ENCODE measurements at places on chromosomes 3 and 15.
A peak's percentile ranks its signal among the peaks of the same experiment; 100 is the strongest.

DNA sequence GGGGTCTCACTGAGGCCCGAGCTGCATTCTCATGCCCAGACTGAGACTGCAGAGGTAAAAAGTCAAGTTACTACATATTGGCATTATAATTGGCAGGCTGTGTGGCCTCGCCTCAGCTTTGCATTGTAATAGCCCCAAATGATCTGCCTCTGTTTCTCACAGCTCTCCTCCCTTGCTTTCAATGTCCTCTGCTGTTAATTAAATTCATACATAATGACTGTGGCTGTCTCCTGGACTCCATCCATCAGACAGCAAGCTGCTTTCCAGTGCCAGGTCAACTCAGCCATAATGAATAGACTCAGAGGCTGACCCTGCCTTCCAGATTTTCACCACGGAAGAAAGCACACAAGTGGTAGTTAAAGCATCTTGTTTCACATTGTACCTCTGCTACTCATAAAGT is 7.6 kb upstream of the RTP4 start:
- DNase-seq, result no peak

GRCh38 chr15:74201710-74202420 is 722 bp downstream of the STRA6 start:
- no peak for DNase-seq

GRCh38 chr3:41519746-41520145 is 320.4 kb downstream of the CTNNB1 start:
- no peak for DNase-seq

GRCh38 chr15:91329914-91330313 is 229.9 kb downstream of the SV2B start:
- DNase-seq, result no peak

GRCh38 chr3:10729439-10729838 is 86.6 kb upstream of the SLC6A11 start:
- no peak for DNase-seq

DNA sequence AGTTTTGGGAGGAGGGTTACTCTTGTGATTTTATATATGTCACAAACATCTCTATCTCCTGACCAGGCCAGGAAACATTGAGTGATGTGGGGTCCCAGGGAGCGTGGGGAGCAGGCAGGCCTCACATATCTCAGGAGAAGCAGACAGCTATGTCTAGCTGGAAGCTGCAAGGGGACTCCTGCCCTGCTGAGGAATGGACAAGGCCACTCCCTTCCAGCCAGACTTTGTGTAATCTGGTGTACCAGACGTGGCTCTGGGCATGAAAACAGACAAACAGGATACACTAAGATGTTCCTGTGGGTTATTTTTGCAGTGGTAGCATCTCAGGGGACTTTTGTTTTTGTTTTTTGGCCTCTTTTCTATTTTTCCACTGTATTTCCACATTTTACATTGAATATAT is 23.2 kb downstream of the CYP8B1 start:
- no peak for DNase-seq

- DNase-seq, result no peak
Measured at GRCh38 chr3:5078151-5078550, 43.9 kb upstream of the ARL8B start.

DNA sequence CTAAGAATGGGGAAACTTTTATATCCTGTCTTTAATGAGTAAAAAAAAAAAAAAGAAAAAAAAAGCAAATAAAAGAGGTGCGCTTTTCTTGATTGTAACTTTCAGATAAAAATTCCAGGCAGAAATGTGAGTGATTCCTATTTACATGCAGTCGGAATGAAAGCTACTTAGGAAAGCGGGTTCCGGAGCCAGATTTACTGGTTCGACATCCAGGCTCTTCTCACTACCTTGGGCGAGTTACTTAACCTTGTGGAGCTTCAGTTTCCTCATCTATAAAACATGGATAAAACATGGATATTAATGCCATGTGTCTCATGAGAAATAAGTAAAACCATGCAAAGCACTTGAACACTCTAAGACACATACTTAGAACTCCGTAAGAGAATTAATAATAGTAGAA is 169.2 kb downstream of the TP63 start:
- no peak for DNase-seq

DNA sequence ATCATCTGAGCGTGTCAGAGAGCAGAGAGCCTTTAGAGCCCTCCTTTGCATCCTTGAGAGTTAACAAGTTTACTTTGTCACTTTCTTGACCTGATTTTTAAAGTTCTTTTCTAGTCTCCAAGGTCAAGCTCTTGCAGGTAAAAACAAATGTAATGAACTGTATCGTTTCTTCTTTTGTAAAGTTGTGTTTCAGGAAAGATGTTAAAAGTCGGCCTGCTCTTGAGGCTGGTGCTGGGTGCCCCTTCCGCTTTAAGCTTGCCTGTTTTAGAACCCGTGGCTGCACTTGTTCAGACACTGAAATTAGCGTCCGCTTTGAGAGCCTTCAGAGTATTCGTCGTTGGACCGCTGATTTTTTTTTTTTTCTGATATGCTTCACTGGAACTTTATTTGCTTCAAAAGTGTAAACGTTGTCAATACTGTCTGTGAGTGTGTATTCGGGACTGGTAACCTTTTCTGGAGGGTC is 52.6 kb upstream of the ULK4 start:
- DNase-seq, result peak; percentile 2

DNA sequence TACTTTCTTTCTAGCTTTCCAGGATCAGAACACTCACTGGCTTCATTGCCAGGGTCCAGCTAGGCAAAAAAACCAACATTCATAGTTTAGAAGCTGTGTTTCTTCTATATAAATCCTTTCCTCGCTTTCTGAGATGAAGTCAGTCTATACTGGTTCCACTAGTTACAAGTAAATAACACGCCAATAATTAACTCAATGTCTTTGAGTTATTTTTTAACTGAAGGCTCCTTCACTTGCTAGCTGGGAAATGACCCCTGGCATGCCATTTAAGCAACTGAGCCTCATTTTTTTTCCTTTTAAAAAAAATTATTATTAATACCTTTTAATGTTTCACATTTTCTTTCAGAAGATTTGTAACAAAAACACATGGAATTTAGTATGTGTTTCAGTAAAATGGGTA is 2.1 kb upstream of the CCDC174 start:
- DNase-seq, result no peak

DNA sequence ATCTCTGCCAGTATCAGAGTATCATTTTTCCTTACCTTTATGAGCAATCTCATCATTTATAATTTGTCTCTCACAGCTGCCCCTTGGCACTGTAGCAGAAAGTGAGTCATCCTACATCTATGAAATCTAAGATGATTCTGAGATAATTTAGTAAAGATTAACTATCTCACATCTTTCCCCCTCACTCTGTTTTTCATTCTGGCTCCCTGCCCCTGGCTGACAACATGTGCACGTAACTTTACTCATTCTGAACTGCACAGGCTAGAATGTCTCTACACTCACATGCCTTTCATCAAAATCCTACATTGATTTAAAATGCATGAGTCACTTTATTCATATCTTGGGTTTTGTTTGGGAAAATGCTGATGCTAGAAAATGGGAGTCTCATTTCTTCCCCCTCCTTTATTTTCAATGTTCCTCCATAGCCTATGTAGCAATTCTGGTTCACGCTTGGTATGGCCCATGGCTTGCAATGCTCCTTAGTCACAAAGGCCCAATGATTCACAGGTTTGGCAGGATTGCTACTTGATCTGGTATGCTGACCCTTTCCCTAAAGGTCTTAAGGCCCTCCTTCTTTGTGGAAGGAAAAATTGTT is 838.5 kb downstream of the TUSC7 start:
- no peak for DNase-seq

DNA sequence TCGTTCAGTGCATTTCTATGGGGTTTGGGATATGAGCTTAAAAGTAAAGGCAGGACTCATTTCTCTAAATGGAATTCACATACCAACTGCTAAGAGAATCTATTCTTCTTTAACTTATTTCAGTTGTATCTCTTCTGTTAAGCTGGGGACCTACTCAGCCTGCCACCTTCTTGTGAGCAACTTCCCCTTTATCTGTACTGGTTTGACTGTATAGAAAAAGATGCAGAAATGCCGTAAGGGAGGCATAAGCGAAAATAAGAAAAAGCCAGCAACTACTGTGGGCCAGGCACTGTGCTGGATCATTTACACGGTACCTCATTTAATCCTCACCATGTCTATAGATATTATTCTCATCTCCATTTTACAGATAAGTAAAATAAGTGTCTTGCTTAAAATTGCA is 38.4 kb downstream of the RBMS3 start:
- no peak for DNase-seq

DNA sequence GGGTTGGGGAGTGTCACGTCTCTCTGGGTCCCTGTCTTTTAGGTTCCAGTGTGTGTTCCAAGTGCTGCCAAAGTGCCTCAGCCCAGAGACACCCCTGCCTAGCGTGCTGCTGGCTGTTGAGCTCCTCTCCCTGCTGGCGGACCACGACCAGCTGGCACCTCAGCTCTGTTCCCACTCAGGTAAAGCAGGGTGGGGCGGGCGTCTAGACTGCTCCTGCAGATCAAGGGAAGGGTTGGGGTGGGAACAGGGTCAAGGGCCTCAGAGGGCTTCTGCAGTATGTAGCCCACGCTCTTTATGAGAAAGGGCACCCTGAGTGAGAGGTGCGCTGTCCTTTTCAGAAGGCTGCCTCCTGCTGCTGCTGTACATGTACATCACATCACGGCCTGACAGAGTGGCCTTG is 17.2 kb downstream of the ATRIP start:
- DNase-seq, result no peak

- DNase-seq, result no peak
Measured at GRCh38 chr15:65533057-65533756, 2.9 kb downstream of the HACD3 start.

- no peak for DNase-seq
Measured at GRCh38 chr3:189632242-189632641, 1.1 kb downstream of the TP63 start.

DNA sequence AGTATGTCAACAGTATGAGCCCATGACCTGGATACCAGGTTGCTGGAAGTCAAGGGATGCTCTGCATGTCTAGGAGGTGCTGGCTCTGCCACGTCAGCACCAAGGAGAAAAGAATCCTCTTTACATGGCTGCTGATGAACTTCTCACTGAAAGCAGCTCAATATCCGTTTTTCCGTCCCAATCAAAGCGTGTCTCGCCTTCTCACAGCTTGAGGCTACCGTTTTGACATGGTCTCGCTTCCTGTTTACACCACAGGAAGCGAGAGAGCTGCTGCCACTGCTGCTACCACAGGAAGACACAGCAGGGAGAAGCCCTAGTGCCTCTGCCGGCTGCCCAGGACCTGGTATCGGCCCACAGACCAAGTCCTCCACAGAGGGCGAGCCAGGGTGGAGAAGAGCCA is 27.3 kb downstream of the STARD5 start:
- DNase-seq, result peak; percentile 50

DNA sequence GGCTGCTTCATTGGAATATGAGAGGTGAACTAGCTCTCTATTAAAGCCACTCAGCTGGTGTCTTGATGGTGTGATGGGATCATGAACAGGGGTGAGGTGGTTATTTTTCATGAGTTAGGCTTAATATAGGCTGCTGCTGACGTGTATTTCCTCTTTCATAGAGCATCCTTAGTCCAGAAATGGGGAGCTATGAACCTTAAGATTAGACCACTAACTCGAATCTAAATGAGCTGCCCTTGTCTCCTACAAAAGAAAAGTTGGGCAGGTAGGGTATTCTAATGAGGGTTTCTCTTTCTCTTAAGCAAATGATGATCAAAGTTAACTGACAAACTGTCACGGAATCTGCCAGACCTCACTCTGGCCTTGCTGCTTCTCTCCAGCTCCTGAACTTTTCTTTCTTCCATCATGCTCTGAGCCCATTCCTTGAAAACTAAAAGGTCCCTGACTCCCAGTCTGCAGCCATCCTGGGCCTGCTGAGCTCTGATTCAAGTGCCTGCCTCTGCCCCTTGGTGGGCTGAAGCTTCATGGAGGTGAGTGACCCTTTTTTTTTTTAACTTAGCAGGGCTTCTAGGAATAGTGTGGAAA is at the start of gene TRIM69:
Gene TRIM69, plus strand, starts transcription at position 348 of the 585 bp plus-strand sequence. Its CDS starts 177 bp downstream, at position 525.
- DNase-seq, result no peak

DNA sequence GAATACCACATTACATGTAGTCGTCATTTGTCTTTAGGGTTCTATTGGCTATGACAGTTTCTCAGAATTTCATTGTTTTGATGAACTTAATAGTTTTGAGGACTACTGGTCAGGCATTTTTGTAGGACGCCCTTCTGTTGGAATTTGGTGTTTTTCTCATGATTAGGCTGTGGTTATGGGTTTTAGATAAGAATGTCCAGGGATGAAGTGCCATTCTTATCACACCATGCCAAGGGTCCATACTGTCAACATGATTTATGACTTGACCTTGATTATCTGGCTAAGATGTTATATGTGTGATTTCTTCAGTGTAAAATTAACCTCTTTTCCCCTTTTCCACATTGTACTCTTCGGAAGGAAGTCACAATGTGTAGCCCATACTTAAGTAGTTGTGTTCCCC is 135.3 kb downstream of the DIPK2A start:
- DNase-seq, result no peak

GRCh38 chr3:39478226-39478625 is 10.7 kb downstream of the MOBP start:
- no peak for DNase-seq

DNA sequence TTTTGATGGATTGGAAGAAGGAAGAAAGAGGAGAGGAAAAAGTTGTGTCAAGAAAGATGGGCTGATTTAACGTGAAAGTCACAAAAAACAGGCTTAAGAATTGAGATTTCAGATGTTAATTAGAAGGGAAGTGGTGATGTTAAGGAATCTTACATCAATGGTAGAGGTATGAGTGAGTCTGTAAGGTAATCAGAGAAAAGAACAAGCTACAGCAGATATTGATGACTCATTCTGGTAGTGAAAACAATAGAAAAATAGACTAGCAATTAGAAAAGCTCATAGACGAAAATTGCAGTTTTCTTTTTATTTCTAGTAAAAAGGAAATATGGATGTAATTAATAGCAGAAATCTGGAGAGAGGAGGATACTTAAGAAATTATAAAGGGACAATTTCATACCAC is 559.6 kb downstream of the MCTP2 start:
- DNase-seq, result no peak

DNA sequence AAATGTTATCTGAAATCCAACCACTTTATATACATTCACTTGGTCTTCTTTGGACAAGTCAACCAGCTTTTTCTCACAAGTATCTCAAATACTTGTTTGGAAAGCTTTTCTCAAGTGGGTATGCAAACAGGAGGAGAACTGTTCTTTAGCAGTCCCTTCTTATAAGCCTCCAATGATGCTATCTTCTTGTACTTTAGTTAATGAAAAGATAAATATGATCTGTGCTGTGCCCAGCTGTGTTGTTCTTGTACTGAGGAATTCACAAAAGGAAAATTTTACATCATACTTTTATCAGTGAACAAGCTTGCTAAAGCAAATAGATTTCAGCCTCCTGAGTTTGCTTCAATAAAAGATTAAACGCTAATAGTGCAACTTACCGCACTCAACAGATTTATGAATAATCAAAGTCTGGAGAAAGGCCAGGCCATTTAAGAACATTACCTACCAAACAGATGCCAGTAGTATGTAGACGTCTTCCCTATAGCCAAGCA is 395.2 kb downstream of the MECOM start:
- DNase-seq, result no peak

DNA sequence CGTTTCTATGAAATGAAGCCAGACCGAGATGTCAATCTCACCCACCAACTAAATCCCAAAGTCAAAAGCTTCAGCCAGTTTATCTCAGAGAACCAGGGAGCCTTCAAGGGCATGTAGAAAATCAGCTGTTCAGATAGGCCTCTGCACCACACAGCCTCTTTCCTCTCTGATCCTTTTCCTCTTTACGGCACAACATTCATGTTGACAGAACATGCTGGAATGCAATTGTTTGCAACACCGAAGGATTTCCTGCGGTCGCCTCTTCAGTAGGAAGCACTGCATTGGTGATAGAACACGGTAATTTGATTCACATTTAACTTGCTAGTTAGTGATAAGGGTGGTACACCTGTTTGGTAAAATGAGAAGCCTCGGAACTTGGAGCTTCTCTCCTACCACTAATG is 41.9 kb upstream of the TRA2B start:
- DNase-seq, result no peak

GRCh38 chr3:180383332-180384020 is 218.5 kb upstream of the TTC14 start:
- no peak for DNase-seq
